Forelimb muscle (tissue), 1 donor: ENCODE measurements at places on chromosomes 2 and 18. TPM values are rescaled to one million over a fixed set of nuclear protein-coding genes. Genes with fewer than 3 reads are reported as not detected.

Gene ARHGAP15
- polyA plus RNA-seq = 8.1 TPM

DNA sequence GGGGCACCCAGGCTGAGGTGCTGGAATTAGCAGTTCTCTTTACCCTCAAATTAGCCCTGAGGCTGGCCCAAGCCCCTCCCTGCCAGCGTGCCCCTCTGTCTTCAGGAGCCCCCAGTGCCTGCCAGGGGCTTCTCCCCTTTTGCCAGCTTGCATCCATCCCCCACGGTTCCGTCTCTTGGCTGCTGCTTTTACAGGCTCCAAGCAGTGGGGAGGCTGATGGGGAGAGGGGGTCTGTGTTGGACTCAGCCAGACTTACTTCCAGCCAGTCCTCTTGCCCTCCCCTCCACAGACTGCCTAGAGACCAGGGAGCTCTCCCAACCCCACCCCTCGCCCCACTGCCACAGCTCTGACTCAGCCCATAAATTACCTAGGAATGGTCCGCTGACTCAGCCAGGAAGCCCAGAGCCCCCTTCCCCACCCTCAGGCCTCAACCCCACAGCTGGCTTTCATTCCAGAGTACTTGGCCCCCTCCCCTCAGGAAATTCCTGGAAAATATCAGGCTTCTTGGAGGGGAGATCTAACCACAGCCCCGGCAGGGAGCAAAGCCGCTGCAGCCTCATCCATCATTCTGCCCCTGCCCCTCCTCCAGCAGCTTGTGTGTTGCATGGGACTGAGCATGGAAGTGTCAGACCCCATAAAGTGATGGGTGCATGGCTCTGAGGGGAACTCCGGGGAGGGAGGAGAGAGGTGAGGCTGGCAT is 184.6 kb downstream of the ZFP36L2 start:
- DNase-seq = no peak

- DNase-seq = no peak
These were observed 59.4 kb downstream of the MMADHC start for GRCh38 chr2:149527998-149528755.

Gene CPS1
- polyA plus RNA-seq = 0.99 TPM

GRCh38 chr2:136920652-136921333 is 155.4 kb downstream of the THSD7B start:
- no peak for DNase-seq

DNA sequence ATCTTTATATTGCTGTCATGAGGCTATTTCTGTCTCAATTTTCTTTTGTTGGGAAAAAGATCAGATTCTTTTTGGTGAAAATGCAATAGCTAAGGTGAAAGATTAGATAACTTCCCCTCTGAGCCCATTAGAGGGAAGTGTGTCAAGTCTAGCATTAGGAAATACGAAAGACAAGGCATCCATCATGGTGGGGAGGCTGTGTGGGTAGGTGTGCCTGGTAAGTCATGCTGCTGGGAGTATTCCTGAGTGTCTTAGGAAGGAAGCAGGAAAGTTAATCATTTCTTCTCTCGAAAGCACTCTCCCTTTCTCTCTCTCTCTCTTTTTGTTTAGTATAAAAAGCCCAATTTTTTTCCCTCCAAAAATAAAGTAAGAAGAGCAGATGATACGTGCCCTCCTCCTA is 780.2 kb upstream of the FSHR start:
- DNase-seq = no peak

- DNase-seq = no peak
These were observed 148.4 kb downstream of the NBAS start for GRCh38 chr2:15412779-15413178.

Gene PROM2
- 1.5 TPM for polyA plus RNA-seq

- no peak for DNase-seq
These were observed 54.6 kb downstream of the DCC start for GRCh38 chr18:52394602-52395001.

Gene CNTNAP5
- polyA plus RNA-seq = 0.03 TPM

- DNase-seq = no peak
These were observed 273.9 kb upstream of the SESTD1 start for GRCh38 chr2:179538406-179539123.

DNA sequence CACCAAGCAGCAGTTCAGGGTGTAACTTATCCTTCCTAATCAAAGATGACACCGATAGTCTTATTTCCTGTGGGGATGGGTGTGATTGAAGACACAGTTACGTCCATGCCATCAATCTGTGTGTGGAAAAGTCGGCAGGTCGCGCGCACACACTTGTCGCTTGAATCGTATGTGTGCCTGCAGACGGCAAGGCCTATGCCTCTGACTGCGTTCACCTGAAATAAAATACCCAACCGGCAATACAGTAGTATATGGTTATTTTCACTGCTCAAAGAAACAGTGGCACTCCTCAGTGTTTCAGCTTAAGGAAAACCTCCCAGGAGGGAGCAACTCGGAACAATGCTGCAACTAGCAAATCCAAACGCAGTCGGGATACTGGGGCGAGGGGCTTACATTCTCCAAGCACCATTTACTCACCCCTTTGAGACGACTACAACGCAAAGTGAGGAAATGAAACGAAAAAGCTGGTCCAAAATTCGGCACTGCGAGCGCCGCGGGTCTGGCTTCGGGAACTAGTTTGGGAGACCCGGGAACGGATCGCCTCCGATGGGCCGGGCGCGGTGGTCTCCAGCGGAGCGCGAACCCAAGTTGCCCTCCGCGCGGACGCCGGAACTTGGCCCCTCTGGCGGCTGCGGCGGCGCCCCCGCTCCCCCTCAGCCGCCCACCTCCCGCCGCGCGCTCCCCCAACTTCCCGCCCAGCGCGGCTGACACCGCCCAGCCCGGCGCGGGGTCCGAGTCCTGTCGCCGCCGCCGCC is 675 bp downstream of the PRKD3 start:
- DNase-seq = no peak

Gene DSC2
- 10.1 TPM for polyA plus RNA-seq

DNA sequence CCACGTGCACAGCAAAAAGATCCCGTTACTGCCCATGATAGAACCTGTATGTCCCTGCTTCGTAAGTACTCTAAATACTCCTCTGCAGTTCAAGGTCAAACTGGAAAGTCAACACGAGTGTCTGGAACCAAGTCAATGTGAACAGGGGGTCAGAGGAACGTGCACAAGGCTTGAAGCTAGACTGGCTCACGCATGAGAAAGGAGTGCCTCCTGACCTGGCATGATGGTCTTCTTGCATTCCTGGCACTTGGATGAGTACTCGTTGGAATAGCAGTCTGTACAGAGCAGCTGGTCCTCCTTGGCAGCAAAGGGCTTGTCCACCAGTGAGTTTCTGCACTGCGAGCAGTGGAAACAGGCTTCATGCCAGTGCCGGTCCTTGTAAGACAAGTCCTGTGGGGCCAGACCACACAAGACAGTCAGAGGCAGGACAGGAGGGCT is 25.5 kb downstream of the FHL2 start:
- no peak for DNase-seq

Gene DSG4
- not detected for polyA plus RNA-seq

Gene ATF2
- polyA plus RNA-seq = 34.8 TPM

DNA sequence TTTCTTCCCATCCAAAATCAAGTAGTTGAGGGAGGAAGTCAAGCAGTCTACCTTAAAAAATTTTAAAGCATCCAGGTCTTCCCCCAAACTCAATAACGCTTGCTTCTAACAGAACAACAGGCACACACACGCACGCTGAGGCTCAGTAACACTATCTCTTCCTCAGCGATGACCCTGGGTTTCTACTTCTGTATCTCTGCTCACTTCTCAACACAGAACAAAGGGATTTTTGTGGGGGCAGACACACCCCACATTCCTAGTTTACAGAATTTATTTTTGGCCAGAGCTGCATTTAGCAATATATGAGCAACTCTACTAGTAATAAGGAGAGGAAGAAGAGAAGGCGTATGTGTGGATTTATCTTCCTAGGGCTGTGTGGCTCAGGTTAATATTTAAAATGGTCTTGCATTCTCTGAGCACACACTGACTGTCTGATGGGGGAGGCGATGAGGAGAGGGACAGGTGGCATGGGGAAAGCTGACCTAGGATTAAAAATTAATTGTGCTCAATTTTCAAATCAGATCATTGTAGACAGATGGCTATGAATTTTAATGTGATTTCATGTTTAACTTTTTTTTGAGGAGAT is 71.3 kb upstream of the PPM1B start:
- no peak for DNase-seq

Gene ATG16L1
- 17.4 TPM for polyA plus RNA-seq

DNA sequence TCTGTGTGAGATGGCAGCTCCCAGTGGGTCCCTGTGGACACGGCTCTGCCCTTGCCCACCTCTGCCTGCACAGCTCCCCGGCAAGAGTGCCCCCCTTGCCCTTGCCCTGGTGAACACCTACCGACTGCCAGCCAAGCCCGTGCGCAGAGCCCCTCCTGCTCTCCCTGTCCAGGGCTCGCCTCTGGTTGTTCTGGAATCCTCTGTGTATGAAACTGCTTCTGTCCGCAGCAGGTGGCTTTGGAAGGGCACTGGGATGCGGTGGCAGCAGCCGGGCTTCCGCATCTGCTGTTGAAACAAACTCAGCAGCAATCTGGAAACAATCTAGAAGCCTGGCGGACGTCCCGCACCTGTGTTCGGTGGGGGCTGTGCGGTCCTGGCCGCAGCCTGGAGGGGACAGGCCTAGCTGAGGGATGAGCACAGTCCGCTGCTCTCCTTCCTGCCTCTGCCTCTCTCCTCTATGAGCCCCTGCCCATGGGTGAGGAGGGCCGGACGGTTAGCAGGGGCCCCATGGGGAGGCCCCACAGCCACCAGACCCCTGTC is 34.0 kb upstream of the KLF11 start:
- no peak for DNase-seq

DNA sequence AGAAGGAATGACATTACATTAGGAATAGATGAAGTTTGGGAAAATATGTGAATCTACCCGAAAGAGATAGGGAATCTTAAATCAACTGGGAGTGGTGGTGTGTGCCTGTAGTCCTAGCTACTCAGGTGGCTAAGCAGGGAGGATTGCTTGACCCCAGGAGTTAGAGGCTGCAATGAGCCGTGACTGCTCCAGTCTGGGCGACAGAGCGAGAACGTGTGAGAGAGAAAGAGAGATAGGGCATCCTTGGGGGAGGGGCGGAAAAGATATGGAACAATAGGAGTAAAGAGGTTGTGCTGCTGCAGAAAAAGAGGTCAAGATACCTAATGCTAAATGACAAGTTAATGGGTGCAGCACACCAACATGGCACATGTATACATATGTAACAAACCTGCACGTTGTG is 47.1 kb upstream of the ADAM23 start:
- DNase-seq = no peak

- no peak for DNase-seq
These were observed 198.2 kb downstream of the CD8B2 start for GRCh38 chr2:106685180-106685897.

Gene CCDC74A
- 1.8 TPM for polyA plus RNA-seq

GRCh38 chr2:48467637-48468036 is 62.3 kb upstream of the STON1 start:
- DNase-seq = no peak

GRCh38 chr18:8386669-8387380 is 222.4 kb upstream of the RAB12 start:
- no peak for DNase-seq

DNA sequence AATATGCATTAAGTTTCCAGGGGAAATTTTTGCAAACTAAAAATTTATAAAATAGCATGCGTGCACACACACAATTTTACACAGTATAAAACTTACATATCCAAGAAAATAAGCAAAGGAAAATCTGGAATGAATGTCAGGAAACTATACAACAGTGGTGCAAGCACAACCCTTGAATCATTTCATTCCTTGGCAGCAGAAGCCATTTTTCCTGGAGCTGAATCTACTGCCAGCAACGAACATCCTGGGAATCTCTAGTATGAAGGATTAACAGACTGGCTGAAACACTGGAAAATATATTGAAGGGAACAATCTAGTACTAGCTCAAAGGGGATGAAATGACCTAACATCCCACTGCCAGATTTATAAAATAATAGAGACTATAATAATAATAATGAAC is 235.3 kb downstream of the DYM start:
- peak; percentile 84 for DNase-seq

Gene TCF23
- polyA plus RNA-seq = 0.49 TPM

Gene POMC
- 2.5 TPM for polyA plus RNA-seq

Gene CPLX4
- polyA plus RNA-seq = not detected

Gene POTEI
- polyA plus RNA-seq = 0.04 TPM

GRCh38 chr2:188307850-188308283 is 16.2 kb downstream of the GULP1 start:
- DNase-seq = no peak

DNA sequence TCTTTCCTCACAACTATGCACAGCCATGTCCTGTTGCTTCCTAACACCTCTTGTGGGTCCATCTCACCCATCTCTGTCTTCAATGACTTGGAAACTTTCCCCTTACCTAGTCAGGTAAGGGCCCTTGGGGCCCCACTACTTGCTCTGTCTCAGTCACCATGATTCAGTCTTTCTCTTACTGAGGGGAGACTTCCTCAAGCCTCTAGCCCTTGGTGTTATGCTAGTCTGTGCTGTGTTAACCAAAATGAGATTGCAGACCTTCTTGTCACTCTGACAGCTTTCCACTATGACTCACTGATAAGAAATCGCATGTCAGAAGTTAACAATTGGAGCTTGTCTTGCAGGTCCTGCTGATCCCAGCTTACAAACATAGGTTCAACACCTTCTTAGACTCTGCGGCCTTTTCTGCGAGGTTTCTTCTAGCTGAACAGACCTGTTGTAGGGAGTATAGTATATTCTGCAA is 65.3 kb downstream of the WDR75 start:
- DNase-seq = no peak

Gene POTEF
- polyA plus RNA-seq = 0.05 TPM

Gene EMILIN2
- polyA plus RNA-seq = 22.4 TPM

Gene RBM44
- polyA plus RNA-seq = 0.59 TPM

GRCh38 chr2:201697899-201698298 is 545 bp downstream of the MPP4 start:
- DNase-seq = no peak

Gene CD28
- polyA plus RNA-seq = 3.4 TPM

Gene CHAC2
- 1.9 TPM for polyA plus RNA-seq

GRCh38 chr18:62637807-62638687 is 77.3 kb upstream of the PHLPP1 start:
- no peak for DNase-seq
